Cortex of kidney (tissue), 1 donor: ENCODE measurements at places on chromosomes 5 and 9.

- DNase-seq = no peak
Measured at GRCh38 chr9:16221366-16221765, 649.1 kb downstream of the BNC2 start.

GRCh38 chr9:106878934-106879333 lies 16.0 kb downstream of the ZNF462 start:
- no peak for DNase-seq

GRCh38 chr9:133199648-133200321 lies 9.3 kb downstream of the OBP2B start:
- DNase-seq = no peak

GRCh38 chr9:99185934-99186333 lies 35.8 kb downstream of the ALG2 start:
- no peak for DNase-seq

DNA sequence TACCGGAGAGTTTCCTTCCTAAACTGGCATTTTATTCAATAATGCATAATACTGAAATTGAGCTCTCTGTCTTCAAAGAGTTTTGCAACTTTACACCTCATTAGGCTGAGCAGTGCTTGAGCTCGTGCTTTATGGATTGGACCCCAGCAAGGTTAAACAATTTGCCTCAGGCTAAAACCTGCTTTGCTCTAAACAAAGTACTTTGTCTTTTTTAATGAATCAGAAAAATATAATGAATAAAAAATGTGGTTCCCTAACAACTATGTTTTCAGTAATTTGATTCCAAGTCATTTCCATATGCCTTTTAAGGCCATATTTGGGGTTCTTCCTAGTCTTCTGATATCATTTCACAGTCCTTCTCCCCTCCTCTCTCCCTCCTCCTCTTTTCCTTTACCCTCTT lies 20.0 kb downstream of the ZNF366 start:
- no peak for DNase-seq

DNA sequence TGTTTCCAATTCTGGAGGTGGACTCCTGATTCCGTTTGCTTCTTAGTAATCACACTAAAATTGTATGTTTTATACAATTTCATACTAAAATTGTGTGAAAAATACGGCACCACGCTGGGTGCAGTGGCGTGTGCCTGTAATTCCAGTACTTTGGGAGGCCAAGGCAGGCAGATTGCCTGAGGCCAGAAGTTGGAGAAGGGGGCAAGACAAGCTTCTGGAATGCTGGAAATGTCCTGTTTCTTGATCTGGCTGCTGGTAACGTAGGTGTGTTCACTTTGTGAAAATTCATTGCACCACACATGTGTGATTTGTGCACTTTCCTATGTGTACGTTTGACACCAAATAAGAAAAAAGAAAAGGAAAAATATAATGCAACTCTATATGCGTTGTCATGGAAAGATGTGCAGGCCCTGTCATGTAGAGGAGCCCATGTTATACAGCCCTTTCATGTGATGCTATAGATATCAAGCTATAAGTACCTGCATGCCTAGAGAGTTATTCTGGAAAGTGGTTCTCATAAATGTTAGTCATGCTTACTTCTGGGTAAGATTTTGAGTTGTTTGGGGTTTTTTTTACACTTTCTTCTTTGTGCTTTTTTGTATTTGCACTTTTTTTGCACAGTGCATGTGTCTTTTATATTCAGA lies 119.9 kb downstream of the TMEM174 start:
- no peak for DNase-seq

DNA sequence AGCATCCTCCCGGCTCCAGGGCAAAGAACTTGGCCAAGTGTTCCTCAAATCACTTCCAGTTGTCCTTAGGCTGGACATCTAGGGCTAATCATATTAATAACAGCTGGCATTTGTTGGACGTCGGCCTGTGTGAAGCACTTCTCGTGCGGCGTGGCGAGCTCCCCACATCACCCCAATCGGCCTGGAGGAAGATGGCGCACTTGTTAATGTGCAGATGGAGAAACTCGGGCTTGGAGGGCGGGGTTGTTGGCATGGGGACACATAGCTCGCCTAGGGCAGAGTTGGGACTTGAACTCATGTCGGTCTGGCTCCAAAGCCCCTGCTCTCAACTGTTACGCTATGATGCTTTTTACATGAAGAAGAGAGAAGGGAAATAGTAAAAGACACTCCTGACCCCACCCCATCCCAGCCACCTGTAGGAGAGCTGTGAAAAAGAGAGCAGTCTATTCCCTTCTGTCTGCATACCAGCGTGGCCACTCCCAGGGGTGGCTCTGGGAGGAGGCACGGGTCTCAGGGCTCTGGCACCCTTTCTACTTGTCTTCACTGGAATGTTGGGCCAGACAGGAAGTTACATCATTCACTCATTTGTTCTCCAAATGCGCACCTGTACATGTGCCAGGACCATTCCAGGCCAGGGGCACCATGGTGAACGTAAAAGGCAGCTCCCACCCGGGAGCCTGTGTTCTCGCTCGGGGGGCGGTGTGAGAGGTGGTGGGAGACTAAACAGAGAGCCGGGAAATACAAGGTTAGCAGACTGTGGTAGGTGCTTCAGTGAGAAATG lies 12.8 kb upstream of the NUP214 start:
- DNase-seq = no peak

GRCh38 chr9:135521608-135522095 lies 412 bp downstream of the LCN1 start:
- DNase-seq = no peak

GRCh38 chr5:112643339-112643971 lies 94.2 kb upstream of the APC start:
- no peak for DNase-seq

- no peak for DNase-seq
Measured at GRCh38 chr9:123964761-123965160, 34.8 kb upstream of the DENND1A start.

- no peak for DNase-seq
Measured at GRCh38 chr5:32462618-32463017, 18.1 kb upstream of the ZFR start.

DNA sequence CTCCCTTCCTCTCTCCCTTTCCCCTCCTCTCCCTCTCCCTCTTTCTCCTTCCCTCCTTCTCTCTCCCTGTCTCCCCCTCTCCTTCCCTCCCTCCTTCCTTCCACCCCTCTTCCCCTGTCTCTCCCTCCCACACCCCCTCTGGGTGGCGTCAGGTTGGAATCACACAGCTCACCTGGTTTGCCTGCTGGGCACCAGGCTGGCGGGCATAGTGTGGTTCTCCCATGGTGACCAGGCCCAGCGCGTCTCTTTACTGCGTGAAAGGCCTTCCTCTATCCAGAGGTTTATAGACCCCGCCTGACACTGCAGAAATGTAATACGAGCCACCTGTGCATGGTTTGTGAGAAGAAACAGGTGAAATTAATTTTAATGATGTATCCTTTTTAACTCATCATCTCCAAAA lies 76.2 kb downstream of the MRPL36 start:
- DNase-seq = no peak

GRCh38 chr5:42517164-42517563 lies 93.9 kb downstream of the GHR start:
- DNase-seq = no peak

GRCh38 chr5:43642428-43642827 lies 39.4 kb downstream of the NNT start:
- no peak for DNase-seq

- DNase-seq = no peak
Measured at GRCh38 chr5:100777680-100778300, 125.3 kb downstream of the ST8SIA4 start.

DNA sequence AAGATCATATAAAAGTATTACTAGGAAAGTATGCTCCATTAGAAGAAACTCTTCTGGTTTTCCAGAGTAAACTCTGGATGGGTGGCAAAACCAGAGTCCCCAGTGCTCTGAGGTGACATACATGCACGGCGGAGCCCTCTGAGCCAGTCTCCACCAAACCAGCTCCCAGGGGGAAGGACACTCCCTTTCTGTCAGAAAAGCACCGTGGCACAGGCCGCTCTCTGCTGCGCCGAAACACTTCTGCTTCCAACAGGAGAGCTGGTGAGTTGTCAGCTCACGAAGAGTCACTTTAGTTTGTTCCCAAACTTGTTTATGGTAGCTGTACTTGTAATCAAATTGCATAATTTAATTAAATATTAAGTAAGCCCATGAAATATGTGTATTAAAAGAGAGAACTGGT lies 184.6 kb downstream of the CDK5RAP2 start:
- no peak for DNase-seq

- no peak for DNase-seq
Measured at GRCh38 chr5:115855959-115856358, 14.2 kb downstream of the AP3S1 start.

GRCh38 chr5:44697025-44697424 lies 111.7 kb upstream of the MRPS30 start:
- DNase-seq = no peak

- no peak for DNase-seq
Measured at GRCh38 chr5:124790301-124790894, 44.0 kb upstream of the ZNF608 start.

DNA sequence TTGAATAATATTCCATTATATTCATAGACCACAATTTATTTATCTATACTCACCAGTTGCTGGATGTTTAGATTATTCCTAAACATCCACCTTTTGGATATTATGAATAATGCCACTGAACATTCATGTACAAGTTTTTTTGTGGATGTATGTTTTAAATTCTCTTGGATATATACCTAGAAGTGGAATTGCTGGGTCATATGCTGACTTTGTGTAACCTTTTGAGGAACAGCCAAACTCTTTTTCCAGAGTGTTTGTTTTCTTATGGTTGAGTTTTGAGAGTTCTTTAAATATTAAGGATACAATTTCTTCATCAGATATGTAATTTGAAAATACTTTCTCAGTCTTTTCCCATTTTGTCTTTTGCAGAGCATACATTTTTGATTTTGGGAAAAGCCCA lies 2.7 kb downstream of the VPS13A start:
- DNase-seq = no peak

DNA sequence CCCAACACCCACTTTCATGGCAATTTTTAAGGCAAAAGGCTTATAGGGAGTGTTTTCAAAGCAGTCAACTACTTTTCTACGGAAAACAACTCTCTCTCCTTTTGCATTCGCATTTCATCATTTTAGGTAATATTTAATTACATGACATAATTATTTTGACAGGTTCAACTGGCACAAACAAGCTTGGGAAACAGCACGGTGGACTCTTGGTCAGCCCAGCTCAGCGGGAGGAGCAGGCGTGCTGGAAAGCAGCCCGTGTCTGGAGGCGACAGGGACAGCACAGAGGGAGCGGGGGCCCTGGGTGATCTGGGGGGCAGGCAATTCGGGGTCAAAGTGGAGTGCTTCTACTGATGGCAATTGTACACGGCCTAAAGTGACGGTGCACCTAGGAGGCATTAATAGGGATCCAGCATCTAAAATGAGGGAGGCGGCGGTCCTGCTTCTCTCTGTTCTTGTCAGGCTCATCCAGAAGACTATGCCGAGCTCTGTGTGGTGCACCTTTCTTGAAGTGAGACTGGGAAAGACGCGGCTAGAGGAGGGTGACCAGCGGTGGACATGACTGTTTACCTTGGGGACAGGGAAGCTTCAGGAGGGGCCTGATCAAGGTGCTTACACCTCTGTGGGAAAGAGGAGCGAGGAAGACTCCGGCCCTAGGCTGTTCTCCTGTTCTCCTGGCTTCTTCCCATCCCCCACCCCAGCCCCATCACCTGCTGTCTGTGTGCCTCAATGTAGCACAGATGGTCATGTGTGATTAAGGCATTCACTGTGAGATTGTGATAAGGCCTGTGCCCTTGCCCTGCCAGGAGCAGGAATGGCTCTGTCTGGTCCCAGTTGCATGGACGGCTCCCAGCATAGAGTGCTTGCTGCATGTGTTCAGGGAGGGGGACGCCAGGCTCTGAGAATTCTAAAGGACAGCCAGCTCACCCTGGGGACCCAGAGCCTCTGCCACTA lies 3.4 kb downstream of the MYMK start:
- no peak for DNase-seq

DNA sequence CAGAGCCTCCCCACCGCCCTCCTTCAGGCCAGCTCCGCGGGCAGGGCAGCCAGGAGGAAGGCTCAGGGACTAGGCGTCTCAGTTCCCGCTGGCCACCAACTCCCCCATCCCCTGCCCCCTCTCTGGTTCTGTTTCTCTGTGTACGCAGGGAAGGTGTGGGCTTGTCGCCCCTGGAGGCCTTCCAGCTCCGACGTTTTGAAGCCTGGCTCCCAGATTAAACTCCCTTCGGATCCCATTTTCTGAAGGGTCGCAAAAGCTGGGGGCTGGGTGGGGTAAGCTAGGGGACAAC lies 346 bp downstream of the ATOX1 start:
- DNase-seq = no peak

- no peak for DNase-seq
Measured at GRCh38 chr9:110802416-110803035, 133.9 kb downstream of the MUSK start.

- no peak for DNase-seq
Measured at GRCh38 chr9:34332076-34332964, 3.0 kb downstream of the NUDT2 start.

DNA sequence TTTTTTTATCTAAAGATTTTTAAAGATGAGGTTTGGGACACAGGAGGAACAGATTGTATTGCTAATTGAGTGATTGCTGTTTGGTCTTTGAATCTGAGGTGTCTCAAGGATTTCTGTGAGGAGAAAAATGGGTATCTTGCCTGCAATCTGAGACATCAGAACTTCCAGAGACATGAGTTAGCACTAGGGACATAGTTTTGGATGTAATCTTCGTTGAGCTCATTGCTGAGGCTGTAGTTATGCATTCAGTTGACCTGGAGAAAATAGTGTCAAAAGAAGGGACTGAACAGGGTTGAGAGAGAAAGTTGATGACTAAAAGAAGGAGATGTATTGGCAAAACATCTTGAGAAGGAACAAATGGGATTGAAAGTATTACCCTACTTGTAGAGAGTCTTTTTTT lies 24.6 kb downstream of the C9orf85 start:
- DNase-seq = no peak

DNA sequence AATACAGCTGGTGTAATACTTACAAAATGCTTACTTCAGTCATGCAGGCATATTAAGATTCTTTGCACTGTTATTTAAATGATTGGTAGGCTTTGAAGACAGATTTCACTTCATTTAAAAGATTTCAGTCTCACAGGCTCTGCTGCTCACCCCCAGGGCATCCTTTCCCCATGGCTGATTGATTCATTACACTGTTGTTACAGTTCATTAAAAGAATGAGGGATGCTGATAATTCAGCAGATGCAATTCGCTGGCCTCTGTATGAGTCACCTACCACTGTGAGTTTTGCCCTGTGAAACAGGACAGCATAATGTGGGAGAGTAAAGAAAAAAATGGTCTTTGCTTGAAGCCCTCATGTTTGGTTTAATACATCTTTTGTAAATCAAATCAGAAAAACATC lies 246.9 kb downstream of the CYLC2 start:
- no peak for DNase-seq

DNA sequence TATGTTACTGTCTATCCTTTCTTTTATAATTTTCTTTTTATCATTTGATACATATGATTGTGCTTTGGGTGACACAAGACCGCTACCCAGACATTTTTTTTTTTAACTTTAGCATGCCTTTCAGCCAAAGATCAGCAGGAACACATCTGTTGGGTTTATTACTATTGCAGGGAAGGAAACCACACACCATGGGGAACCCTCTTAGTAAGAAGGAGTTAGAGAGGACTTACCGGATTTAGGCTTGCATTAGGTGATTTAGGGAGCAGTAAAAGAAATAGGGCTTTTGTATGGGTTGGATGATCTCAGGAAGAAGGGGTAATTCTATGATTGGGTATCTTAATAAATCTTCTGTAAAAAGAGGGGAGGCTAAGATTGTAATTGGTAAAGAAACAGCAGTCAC lies 138.2 kb downstream of the SNX18 start:
- no peak for DNase-seq
